ENCODE measurements at places on chromosomes 2 and 18. TPM values are rescaled to one million over a fixed set of nuclear protein-coding genes. Genes with fewer than 3 reads are reported as not detected.

The CIB4 gene
- total RNA-seq = not detected

DNA sequence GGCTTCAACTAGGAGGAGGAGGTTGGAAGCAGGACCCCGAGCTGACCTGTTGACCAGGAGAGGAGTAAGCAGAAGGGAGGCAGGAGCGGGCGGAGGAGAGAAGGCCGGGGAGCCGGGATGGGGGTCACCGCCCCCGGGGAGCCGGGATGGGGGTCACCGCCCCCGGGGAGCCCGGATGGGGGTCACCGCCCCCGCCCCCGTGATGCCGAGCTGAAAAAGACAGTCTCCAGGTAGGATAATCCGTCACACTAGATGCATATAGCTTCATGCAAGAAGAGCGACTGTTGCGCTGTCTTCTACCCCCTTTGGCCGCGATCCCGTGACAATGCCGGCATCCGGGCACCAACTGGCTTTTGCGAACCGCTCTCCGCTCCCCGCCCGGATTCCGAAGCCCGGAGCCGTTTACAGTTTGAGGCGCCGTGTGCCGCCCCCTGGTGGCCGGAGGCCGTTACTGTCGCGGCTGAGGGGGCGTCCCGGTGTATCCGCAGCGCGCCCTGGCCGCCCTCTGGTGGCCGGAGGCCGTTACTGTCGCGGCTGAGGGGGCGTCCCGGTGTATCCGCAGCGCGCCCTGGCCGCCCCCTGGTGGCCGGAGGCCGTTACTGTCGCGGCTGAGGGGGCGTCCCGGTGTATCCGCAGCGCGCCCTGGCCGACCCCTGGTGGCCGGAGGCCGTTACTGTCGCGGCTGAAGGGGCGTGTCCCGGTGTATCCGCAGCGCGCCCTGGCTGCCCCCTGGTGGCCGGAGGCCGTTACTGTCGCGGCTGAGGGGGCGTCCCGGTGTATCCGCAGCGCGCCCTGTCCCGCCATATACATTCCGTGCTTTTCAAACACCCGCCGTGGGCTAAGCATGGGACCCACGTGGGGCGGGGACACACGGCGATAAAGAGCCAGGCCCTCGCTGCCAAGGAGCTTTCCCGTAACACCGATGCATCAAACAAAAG is 89.6 kb downstream of the ACTR3 start:
- DNase-seq = no peak

GRCh38 chr18:44763327-44763726 is 82.6 kb downstream of the SETBP1 start:
- DNase-seq = no peak

DNA sequence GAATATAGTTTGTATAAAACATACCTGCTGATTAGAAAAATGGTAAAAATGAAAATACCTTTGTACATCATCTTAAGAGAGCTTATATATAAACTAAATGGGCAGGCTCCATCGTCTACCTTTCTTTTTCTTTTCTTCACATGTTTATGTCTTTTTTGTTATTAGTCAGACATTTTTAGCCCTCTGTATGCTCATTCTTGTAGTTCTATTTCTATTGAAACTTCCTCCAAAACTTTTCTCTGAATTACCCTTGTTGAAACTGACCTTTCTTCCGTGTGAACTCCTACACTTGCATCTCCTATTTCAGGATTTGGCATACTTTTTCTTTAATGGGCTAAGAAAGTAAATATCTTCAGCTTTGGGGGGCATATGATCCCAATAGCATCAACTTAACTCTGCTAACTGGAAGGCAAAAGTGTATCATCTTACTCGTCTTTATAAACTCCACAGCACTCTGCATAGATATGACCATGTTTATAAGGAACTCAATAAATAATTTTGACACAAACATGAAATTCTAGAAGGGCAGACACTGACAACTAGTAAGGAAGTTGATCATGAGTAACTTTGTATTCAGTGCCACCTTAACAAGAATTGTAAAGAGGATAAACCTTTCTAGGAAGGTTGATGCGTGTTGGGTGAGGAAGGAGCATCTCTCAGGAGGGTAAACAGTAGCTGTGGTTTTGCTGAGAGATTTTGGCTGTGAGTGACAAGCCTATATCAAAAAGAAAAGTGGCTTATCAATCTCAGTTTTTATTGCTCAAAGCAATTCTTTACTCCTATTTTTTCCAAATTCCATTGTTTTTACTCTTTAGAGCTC is 127.6 kb downstream of the PIK3C3 start:
- no peak for DNase-seq

- no peak for DNase-seq
These were observed 17.7 kb upstream of the CYP1B1 start for GRCh38 chr2:38093527-38094165.

GRCh38 chr18:50080316-50080715 is 114.6 kb downstream of the MYO5B start:
- no peak for DNase-seq

DNA sequence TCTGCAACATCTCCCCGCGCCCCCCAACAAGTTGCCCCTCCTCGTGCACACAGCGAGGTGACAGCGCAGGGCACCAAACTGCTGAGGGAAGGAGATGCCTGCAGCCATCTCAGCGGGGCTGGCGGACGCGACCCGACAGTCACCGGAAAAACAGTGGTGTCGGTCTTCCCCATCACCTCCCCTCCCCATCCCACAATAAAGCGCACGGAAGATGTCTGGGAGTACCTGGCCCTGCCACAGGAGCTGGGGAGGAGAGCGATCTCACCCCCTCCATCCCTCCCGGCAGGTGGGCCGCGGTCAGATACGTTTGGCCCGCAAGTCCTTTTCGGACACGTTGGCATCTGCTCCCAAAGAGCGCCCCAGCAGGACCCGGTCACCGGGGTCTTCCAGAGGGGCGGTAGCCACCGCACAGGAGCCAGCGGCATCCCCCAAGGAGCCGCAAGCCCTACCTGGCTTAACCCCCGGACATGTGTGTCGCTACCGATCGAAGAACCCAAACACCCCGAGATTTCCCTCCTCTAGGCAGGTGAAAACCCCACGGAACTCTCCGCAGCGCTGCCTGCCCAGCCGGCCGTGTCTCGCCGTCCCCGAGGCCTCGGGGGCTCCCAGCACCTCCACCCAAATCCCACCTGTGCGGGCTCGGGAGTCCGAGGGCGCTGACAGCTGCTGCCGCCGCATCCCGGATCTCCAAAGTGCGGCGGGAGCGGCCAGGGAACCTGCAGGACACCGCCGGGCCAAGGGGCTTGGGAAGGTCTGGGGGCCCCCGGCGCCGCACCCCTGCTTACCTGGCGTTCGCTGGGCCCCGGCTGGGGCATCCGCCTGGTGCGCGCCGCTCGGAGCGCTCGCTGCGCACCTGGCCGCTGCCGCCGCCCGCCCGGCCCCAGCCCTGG is 657 bp downstream of the ATP8B1 start:
- no peak for DNase-seq

DNA sequence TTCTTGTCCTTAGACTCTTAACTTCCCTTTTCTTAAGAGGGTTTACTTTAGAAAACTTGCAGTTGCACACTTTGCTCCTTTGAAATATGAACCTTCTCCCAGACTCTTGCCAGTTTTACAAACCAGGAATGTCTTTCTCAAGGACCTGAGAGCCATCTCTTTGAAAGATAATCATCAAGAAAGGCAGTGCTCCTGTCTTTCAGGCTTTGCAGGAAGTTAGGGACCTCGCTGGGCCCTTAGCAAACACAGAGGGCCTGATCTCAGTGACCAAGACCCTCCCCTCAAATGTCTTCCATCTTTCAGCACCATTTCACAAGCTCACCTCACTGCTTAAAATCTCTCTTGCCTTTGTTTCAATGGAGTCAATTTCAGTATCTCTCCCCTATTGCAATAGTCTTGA is 32.0 kb upstream of the NYAP2 start:
- DNase-seq = no peak

GRCh38 chr2:79573895-79574674 is 61.2 kb downstream of the CTNNA2 start:
- no peak for DNase-seq

The FSHR gene
- not detected for total RNA-seq

GRCh38 chr18:60804415-60804814 is 431.8 kb upstream of the MC4R start:
- no peak for DNase-seq

- DNase-seq = no peak
These were observed 48.0 kb downstream of the CENPO start for GRCh38 chr2:24840962-24841945.

GRCh38 chr2:207077266-207077665 is 88.5 kb downstream of the KLF7 start:
- no peak for DNase-seq

- no peak for DNase-seq
These were observed 202.1 kb upstream of the REV1 start for GRCh38 chr2:99691926-99692325.

The TMEM87B gene
- 7.5 TPM for total RNA-seq

The PUM2 gene
- total RNA-seq = 47.5 TPM

DNA sequence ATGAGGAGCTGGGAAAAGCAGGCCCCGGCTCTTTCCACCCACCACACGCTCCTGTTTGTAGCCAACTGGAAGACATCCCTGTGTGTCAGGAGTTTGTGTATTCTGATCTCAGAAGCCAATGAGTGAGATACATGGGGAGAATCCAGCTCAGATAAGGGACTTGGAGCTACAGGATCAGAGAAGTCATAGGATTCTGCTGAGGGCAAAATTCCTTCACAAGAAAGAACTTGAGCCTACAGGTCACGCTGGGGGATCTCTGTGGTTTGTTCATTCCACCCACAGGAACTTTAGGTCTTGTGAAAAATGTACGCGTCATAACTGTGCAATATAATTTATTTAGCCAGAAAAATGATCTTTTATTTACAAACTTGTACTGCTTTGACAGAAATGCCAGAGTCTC is 80.1 kb upstream of the SMIM21 start:
- no peak for DNase-seq

The MALT1 gene
- total RNA-seq = 10.4 TPM

- no peak for DNase-seq
These were observed 176.3 kb upstream of the GLI2 start for GRCh38 chr2:120559401-120559800.

DNA sequence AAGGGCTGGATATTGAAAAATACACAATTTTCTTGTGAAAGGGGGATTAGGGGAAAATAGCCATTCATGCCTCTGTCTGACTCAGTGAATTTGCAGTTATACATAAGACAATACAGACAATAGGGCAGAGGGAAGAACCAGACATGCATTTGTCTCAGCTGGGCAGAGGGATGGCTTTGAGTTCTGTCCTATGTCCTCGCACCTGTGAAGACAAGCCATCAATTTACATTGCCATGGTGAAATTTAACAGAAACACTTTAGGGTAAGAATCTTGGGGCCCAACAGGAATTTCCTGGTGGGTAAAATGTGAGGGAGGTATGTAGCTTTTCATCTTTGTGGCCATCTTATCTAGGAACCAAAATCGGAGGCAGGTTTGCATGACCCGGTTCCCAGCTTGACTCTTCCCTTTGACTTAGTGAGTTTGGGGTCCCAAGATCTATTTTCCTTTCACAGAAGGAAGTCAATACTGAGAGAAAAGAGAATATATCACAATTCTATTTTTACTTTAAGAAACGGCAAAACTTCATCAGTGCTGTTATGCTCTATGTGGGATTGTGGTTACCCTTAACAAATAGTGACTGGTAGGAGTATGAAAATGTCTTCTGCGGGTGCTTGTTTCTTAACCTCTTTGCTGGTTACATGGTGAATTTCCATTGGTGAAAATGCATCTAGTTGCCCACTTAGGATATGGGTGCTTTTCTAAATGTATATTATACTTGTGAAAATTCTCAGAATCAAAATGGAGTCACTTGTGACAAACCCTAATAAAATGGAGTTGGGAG is 221.8 kb downstream of the SPP2 start:
- no peak for DNase-seq

GRCh38 chr2:68537011-68537410 is 69.6 kb downstream of the APLF start:
- DNase-seq = no peak

GRCh38 chr18:8519102-8519501 is 90.1 kb upstream of the RAB12 start:
- DNase-seq = no peak

The GAD1 gene
- not detected for total RNA-seq

- no peak for DNase-seq
These were observed 2.0 kb downstream of the YPEL5 start for GRCh38 chr2:30148850-30149249.

The DYNC2LI1 gene
- 5.1 TPM for total RNA-seq

DNA sequence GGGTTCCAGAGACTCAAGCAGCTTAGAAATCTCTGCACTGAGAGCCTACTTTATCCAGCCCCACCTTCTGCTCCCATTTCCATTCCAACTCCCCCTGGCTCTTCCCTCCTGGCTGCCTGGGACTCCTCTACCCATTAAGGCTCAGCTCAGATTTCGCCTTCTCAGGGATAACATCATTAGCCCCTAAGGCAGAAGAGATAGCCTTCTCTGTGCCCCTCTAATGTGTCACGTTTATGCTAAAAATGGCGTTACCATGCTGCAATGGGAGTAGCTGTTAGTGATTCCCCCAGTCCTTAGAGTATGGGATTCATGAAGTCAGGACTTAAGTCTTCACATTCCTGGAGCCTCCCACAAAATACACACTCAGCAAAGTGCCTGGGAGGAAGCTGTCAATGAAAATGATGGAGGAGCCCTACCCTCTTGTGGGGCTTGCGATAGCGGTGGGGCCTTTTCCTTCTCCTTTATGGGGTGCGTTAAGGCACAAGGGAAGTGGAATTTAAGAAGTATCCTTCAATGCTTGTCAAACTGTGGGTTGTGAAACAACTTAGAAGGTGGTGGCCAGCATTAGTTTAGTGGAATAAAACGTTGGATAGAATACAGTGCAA is 144.7 kb upstream of the COPS8 start:
- peak; percentile 30 for DNase-seq

DNA sequence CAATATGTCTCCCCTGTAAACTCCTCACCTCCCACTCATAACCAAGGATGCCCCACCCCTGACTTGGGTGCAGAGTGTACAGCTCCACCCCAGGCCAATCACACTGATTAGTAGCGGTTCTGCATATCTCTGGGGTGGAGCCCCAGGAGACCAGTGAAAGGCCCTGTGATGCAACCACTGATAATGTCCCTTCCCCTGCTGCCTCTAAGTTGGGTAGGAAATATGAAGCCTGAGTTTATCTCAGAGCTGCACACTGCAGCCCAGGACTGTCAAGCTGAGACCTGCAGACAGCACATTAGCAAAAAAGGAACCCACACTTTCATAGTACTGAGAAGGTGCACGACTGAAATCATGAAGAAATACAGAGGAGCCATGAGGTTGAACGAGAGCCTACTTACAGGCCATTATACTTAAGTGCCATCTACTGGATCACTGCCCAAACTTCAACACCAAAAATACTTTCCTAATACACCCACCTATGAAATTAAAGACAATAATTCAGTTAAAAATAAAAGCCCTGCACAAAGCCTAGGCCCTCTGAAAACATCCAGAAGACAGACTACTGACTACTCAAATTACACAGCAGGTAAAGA is 455.4 kb upstream of the LRRTM4 start:
- no peak for DNase-seq

- DNase-seq = no peak
These were observed 67.0 kb downstream of the SOCS6 start for GRCh38 chr18:70355620-70356385.

DNA sequence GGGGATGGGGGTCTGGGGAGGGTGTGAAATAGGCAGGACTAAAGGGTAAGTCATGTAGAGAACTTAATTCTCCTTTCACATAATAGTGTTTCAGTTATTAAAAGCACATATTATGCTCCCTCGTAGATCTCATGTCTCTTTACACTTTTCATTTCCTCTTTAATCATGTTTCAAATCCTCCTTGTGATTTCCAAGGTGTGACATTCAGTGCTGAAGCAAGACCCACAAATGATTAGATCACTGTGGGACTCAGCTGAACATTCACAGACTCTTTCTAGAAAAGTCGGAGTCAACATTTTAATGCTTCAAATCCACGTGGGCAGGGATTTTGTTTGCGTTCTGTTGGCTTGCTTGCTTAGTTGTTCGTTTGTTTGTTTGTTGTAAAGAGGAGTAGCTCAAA is 34.7 kb upstream of the CALCRL start:
- DNase-seq = no peak
